ENCODE measurements at places on chromosomes 16 and 17.

GRCh38 chr17:48593840-48594537 lies 410 bp upstream of the HOXB5 start:
- DNase-seq = peak; percentile 84

- no peak for DNase-seq
Observed at GRCh38 chr16:46857368-46857945, 26.5 kb upstream of the C16orf87 start.

GRCh38 chr17:17119533-17119932 lies 77.3 kb downstream of the MPRIP start:
- DNase-seq = peak; percentile 65

- no peak for DNase-seq
Observed at GRCh38 chr17:33545124-33545523, 252.0 kb upstream of the ASIC2 start.

DNA sequence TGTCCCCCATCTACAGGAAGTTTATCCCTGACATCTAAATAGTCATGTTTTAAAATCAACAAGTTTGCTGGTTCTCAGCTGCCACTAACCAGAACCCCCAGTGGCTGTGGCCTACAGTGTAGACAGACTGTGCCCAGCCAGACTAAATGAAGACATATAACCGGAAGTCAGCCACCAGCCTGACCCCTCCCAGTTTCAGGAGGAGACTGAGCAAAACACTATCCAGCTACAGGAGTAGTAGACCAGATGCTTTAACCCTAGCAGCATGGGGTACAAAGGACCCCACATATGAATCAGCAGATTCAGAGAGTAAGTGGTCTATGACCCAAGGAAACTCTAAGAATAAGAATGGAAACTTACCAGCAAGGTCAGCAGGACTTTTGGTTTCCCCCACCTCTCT lies 83.4 kb downstream of the HIC1 start:
- peak; percentile 35 for DNase-seq

- DNase-seq = no peak
Observed at GRCh38 chr17:18144261-18144660, 35.7 kb downstream of the MYO15A start.

DNA sequence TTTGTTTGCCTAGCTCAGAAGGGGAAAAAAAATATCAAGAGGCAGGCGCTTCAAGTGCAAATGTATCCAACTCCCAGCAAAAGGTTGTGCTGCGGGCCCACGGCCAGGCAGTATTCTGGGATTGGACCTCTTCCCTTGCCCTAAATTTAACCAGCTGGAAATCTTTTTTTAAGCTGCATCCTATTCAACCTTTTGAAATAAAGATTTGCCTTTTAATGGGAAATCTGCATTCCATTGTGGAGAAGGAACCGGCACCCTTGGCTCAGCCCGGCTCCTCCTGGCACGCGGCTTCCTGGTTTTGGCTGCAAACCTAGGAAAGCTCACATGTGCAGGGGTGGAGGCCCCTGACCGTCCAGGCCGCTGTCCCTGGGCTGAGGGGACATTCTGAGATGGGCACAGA lies 38.8 kb upstream of the ENPP7 start:
- DNase-seq = no peak

DNA sequence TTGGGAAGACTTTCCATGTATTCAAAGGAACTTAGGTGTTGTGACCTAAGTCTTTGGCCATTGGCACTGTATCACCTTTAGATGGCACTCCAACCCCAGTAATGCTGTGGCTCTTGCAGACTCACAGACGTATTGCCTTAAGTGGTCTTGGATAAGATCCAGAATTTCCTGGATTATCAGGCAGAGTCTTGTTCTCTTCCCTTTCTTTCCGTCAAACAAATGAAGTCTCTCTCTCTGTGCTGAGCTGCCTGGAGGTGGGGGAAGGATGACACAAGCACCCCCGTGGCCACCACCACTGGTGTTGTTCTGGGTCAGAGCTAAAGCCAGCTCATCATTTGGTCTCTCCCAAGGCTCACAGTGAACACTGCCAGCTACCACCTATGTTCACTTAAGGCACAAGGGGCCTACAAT lies 789.9 kb upstream of the KIF2B start:
- no peak for DNase-seq

- DNase-seq = no peak
Observed at GRCh38 chr16:53922807-53923571, 219.0 kb downstream of the FTO start.

DNA sequence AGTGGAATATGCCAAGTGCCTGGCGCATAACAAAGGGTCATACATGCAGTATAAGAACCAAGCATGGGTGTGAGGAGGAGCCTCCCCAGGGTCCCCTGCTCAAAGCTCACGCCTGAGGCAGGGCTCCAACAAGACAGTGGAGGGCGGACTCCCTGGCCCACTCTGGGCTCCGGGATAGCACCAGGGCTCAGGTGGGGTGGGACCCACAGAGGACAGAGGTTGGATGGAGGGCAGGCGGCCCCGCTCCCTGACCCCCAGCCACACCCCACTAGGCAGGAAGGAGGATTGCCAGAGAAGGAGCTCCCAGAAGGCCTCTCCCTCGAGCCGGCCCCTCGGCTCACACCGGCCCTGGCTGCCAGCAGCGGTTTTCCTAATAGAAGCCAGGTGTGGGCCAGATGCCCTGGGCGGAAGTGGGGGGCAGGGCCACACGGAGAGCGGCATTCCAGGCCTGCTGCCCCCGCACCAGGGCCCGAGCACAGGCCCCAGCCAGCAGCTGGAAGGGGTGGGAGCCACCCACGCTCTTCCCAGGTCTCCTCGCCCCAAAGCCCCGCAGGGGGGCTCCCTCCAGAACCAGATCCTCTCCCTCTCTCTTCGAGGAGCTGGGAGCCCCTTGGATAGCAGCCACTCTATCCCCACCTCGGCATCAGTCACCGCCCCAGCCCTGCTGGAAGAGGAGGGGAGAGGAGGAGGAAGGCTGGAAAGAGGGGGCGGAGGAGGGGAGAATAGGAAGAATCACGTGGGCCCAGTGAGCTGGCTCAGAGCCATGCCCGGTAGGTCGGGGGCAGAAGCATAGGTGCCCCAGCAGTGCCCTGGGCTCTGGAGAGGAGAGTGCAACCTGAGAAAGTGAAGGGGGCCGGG lies 21.0 kb downstream of the VASN start:
- DNase-seq = no peak

DNA sequence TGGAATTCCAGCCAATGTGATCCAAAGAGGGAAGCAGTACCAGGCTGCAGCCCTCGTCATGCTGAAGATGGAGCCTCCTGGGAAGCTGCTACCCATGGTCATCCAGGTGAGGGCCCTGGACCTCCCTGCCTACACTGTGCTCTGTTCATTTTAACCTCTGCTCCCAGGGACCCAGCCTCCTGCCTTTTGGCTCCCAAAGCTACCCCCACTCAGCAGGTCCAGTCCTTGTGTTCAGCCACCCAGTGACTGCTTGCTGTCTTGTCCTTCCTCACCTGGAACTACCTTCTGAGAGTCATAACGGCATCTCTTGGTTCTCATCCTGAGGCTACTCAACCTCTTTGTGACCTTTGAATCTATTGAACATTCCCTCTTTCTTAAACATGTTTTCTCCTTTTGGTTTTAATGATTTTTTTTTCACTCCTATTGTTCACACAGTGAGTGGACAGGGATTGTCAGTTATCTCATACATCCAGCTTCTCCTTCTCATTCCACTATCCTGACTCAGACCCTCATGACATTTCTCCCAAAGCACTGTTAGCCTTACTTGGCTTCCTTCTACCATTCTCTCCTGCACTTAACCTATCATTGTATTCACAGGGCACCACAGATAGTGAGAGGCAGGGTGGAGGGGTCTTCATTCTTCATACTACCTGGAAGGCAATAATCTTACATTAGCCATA lies 53.3 kb downstream of the GOSR1 start:
- DNase-seq = no peak

DNA sequence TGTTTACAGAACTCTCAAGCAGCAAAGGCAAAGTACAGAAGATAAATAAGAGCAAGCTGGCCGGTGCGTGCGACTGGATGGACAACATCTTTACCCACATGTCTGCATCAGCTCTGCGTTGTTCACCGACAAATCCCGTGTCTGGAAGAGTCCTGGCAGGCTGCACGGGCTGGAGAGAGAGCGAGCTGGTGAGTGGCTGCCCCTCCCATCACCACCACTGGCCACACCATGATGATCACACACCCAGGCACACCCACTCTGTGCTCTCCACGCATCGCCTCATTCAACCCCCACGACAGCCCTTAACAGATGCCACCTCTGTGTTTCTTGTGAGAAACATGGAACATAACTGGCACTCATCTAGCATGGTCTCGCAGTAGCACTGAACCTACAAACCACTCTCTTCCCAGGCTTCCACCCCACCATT lies 59.2 kb downstream of the ANKRD11 start:
- DNase-seq = no peak

Data from CD4-positive, alpha-beta T cell treated with Interleukin-12 subunit alpha and Interleukin-12 subunit beta, for 1 hour (primary cell).